ENCODE measurements at places on chromosomes 1 and 21. TPM values are rescaled to one million over a fixed set of nuclear protein-coding genes. Genes with fewer than 3 reads are reported as not detected.

LMX1A gene
- not detected for total RNA-seq

IFNAR1 gene
- 19.6 TPM for total RNA-seq

CHRNB2 gene
- total RNA-seq: under 0.01 TPM

VHLL gene
- 0.11 TPM for total RNA-seq

LCE1B gene
- total RNA-seq: not detected

PKNOX1 gene
- 9.2 TPM for total RNA-seq

CFHR1 gene
- not detected for total RNA-seq

TRABD2B gene
- not detected for total RNA-seq

MR1 gene
- 1.1 TPM for total RNA-seq

Measured in dermis lymphatic vessel endothelial cell (primary cell).